ENCODE measurements at places on chromosomes 13 and 19.

DNA sequence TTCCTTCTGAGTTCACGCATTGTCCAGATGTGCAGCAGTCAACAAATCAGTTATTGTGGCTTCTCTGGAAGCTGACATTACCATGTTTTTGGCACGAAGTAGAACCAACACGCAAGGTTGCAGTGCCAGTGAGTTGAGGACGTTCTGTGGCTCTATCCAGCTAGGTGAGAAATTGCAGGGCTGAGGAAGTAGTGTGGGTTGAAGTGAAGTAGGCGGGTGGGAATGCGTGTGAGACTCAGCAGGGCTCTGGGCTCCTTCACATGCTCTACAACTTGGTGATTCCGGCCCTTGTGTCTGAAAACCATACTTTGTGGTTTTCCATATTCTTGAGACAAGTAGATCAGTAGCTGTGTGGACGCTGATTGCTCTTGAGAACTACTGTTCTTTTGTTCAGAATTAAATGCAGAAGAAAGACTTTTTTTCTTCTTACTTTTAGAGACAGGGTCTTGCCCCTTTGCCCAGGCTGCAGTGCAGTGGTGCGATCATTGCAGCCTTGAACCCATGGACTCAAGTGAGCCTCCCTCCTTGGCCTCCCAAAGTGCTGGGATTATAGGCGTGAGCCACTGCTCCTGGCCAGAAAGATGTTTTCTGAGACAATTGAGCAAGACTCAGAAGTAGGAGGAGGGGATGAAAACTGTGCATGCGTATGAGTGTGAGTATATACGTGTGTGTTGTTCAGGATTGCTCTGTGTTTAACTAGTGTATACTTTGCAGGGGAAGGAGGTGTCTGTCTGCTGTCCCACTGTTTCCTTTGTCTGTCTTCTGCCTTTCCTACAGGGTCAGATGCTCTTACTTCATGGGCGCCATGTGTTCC is 46.2 kb downstream of the GATAD2A start:
- no peak for DNase-seq

- DNase-seq: no peak
These were observed 1.9 kb upstream of the CCNP start for GRCh38 chr19:40228346-40228745.

DNA sequence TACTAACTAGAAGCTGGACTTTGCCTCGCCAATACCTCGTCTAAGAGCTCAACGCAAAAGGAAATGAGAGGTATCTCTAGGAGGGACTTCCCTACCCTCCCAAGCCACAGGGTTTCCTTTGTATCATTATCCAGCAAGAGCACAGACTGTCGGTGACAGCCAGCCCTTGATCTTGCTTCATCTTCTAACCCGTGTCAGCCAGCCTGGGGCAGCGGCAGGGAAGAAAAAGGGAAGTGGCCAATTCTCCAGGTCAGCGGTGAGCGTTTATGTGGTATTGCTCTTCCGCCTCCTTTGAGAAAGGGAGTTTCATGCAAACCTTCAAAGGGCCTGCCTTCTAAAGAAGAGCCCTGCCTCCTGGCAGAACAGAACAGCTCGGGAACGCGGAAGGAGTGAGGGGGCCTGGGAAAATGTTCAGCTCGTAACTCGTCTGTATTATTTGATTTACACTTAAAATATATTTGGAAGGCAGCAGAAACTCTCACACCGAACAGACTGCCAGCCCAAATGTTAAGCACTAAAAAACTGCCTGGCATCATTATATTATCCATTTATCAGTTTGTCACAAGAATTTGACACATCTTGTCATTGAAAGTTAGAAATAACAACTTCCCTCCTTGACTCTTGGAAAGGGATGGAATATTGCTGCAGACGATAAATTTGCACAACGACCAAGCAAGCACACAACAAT is 41.8 kb downstream of the EFNB2 start:
- DNase-seq: no peak

DNA sequence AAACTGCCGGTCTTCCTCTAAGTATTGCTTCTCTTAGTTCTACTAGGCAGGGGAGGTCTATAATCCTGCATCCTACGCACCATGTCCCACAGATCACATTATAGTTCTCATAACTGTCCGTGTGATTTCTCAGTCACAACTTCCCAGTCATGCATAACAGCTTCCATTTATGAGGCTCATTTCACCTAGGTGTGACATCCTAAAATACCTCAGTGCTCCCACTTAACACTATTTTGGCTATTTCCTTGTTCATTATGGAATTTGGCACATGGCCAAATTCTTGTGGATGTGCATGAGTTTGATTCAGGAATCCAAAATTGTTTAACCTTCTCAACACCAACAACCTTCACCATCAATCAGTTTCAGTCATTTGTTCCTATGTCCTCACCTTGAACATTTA is 989.9 kb downstream of the OLFM4 start:
- no peak for DNase-seq

GRCh38 chr13:93824286-93824685 is 597.7 kb downstream of the GPC6 start:
- no peak for DNase-seq
